Stimulated activated CD8-positive, alpha-beta memory T cell treated with anti-CD3 and anti-CD28 coated beads, Interleukin-15, amount 100 ng/mL, for 24 hours (primary cell): ENCODE measurements at places on chromosomes 4 and X.
A peak's percentile ranks its signal among the peaks of the same experiment; 100 is the strongest.

- no peak for DNase-seq
Measured at GRCh38 chr4:110961066-110961465, 338.2 kb upstream of the PITX2 start.

- DNase-seq, result no peak
Measured at GRCh38 chr4:1014291-1015167, 3.1 kb downstream of the FGFRL1 start.

DNA sequence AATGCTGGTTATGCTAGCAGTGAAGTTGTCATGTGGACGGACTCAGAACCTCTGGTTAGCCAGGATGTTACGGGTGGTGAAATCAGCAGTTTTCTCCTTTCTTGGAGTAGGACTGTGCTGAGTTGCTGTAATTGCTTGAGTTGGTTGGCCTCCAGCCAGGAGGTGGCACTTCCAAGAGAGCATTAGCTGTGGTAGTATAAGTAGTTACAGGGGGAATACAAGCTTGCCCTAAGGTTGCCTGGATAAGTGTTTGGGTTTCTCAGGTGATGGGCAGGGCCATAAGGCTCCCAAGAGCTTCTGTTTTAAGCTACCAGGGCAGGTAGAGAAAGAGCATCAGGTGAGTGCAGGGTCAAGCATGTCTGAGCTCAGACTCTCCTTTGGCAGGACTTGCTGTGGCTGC lies 103.0 kb downstream of the ZNF518B start:
- no peak for DNase-seq

- no peak for DNase-seq
Measured at GRCh38 chrX:80917919-80918318, 108.2 kb upstream of the BRWD3 start.

- DNase-seq, result no peak
Measured at GRCh38 chrX:139890991-139891700, 41.7 kb downstream of the ATP11C start.

DNA sequence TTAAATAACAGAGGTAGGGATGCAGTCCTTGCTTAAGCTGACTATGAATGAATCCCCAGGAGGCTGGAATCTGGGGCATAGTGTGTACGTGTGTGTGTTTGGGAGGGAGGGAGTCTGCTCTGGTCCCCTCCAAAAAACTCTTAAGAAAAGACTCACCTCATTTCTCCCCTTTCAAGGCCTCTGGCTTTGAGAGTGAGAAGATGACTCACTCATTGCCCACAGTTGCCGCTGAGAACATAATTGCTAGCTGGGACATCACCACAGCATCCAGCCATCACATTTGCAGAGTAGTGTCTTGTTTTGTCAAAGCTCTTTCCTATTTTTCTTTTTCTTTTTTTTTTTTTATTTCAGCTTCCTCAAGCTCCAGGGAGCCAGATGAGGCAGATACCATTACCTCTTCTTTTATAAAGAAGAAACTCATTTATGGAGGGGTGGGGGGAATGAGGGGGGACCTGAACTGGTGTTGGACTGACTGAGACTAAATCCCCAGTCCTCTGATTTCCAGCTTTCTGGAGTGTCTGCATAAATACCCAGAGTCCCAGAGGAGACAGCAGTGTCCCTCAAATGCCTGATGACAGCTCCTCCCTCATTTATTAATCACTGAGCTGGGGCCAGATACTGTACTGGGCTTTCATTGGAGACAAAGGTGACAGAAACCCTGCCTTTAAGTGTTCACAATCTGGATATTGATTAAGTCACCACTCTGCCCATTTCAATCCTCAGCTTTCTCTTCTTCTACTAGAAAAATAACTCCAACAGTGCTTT lies 61.9 kb upstream of the LAS1L start:
- DNase-seq, result no peak

DNA sequence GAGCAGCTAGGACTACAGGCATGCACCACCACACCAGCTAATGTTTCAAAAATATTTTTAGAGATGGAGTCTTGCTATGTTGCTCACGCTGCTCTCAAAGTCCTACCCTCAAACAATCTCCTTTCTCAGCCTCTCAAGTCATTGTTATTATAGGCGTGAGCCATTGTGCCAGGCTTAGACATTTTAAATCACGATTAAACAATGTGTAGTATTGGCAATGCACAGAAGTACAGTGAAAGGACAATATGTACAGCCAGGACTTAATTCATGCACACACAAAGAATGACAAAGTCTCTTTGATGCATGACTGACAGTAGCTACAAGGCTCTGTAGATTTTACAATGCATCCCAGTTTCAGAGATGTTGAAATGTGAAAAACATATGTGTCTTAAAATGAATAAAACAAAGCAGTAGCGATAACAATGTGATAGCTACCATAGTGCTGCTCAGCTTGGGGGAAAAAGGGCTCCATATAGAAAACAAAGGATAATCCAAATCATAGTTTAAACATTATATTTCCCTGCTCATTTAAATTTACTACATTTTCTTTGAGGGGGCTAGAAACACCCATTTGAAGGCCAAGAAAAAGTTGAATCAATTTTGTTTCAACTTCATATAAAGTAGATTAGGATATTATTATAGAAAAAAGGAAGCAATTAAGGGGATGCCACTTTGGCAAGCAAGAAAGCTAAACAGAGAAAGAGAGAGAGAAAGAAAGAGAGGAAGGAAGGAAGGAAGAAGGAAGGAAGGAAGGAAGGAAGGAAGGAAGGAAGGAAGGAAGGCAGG lies 272.4 kb upstream of the SMIM31 start:
- no peak for DNase-seq

DNA sequence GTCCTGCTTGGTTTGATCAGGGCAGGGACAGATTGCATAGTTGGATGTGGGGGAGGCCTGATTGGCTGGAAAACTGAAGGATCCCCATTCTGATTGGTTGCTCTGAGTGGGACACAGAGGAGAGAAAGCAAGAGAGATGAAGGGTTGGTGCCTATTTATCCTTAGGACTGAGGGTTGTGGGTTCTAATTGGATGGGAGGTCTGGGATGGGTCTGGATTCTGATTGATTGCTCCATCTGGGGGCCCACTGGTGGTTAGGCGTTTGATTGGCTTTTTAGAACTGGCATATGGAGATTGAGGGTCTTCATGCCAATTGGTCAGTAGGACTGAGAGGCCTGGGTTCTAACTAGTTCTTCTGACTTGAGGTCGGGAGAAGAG lies 644 bp upstream of the EBP start:
- no peak for DNase-seq

- DNase-seq, result no peak
Measured at GRCh38 chr4:56330691-56331090, 56.6 kb downstream of the AASDH start.

- DNase-seq, result no peak
Measured at GRCh38 chr4:123255971-123256370, 140.6 kb upstream of the SPRY1 start.

GRCh38 chrX:136250191-136251040 lies 784 bp downstream of the MAP7D3 start:
- DNase-seq, result peak; percentile 2

DNA sequence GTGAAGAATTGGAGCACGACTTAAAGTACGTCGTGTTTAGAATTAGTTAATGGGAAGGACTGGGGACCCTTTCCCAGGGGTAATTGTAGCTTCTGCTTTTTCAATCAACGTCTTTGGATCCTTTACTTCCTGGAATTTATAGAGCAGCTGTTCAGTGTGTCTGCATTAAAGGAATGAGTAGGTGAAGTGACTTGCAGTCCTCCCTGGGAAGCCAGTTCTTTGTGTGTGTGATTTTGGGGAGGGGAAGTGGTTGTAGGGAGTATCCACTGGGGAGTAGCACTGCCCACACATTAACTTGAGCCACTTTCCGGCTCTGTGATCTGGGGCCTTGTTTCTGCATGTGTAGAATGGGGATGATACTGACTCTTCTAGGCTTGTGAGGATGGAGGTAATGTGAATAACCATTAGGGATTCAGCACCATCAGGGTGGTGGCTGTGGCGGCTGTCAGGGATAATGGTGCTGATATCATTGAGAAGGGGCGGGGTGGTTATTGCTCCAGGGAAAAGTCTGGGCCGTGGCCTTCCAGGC lies 54.7 kb downstream of the TMEM131L start:
- no peak for DNase-seq

DNA sequence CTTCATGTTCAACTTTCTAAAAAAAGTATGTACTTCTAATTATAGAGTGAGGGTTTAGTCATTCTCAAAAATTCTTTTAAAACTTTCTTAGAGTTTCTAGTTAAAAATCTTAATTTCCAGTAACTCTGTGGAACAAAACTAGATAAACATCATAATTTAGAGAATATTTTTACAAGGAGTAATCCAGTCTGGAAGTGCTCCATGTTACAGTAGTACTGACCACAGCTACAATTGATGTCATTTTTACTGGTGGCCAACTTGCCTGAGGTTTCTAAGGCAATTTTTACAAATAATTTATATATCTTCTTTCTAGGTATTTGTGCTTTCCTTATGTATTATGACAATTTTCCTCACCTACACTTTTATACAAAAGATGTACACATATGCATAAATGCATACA lies 490.4 kb downstream of the CENPC start:
- DNase-seq, result no peak

GRCh38 chr4:101753721-101754120 lies 36.8 kb upstream of the BANK1 start:
- no peak for DNase-seq

- no peak for DNase-seq
Measured at GRCh38 chrX:36528661-36529060, 479.5 kb upstream of the FAM47C start.

DNA sequence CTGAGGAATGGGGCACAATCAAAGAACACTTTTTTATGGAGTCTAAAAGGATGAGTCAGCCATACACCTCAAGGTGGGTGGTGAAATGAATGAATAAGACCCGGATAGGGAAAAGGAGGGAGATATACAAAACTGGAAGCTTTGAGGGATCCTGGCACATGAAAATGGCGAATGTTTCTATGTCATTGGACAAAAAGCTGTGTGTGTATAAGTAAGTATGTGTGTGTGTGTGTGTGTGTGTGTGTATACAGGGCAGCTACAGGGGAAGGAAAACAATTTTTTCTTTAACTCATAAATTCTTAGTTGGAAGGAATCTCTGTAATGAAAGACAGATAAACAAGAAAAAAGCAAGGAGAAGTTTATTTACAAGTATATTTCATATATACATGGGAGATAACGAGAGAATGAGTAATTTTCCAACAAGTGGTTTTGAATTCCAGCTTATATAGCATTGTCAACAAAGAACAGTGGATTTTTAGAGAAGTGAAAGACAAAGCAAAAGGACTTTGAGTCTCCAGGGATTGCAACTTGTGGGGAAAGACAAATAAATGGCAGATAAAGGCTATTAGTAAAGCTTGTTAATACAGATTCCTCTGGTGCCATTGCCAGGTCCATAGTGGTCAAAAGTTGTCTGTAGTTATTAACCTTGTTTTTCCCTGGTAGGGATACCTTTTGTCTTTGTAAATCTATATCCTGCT lies 99.7 kb downstream of the MMRN1 start:
- DNase-seq, result no peak

GRCh38 chr4:54187148-54187547 lies 41.9 kb upstream of the PDGFRA start:
- DNase-seq, result no peak

- no peak for DNase-seq
Measured at GRCh38 chrX:133555782-133556458, 140.6 kb upstream of the GPC4 start.

DNA sequence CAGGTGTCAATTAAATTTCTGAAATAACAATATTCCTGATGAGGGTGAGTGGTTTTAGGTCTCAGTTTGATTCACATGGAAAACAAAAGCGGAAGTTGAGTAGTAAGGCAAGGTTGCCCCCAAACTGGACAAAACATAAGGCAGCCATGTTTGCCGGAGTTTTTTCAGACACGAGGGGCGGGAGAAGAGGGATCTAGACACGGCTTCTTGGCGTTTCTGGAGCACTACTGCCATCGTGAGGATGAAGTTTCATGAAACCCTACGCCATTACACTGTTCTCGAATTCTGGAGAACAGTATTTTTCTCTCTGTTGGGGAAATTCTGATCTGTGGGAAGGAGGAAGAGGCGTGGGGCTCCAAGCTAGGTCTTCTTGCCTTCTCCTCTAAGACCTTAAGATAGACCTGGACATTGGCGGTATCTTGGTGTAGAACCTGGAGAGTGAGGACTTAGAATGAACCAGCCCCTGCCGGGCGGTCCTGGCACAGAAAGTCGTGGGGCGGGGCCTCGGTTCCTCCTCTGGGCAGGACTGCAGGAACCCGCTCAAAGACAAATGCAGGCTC lies 160.3 kb downstream of the OR13H1 start:
- no peak for DNase-seq

DNA sequence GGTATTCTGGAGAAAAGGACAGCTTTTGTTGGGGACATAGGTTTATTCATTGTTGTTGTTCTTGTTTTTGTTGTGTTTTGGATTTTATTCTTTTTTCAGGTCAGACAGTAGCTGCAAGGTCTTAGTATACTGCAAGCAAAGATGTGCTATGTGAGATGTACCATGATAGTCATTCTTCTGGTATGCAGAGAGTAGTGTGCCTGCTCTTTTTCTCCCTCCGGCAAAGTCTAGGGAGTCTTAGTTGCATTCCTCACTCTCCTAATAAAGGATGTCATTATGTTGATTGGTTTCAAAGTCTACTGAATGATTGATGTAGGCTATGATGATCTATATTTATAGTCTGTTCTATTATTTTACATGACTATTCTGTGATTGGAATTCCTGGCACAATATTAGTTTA lies 119.9 kb upstream of the POF1B start:
- no peak for DNase-seq

DNA sequence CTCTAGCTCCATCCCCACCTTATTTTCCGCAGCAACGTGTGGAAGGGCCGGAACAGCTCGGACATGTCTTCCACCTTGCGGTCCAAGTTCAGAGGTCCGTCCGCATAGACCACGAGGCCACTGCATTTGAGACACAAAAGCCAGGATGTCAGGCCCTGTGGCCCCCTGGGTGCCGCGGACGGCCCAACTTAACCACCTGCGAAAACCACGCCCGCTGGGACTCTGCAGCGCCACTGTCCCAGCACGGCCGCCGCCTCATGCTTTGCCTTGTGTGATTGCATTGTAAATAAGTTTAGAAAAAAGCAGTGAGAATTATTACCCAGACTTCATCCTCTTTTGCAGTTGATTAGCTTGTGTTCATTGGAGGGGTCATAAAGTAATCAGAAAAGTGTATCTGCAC lies 58.2 kb upstream of the MXD4 start:
- no peak for DNase-seq
